ENCODE measurements at places on chromosomes 2 and 18.

DNA sequence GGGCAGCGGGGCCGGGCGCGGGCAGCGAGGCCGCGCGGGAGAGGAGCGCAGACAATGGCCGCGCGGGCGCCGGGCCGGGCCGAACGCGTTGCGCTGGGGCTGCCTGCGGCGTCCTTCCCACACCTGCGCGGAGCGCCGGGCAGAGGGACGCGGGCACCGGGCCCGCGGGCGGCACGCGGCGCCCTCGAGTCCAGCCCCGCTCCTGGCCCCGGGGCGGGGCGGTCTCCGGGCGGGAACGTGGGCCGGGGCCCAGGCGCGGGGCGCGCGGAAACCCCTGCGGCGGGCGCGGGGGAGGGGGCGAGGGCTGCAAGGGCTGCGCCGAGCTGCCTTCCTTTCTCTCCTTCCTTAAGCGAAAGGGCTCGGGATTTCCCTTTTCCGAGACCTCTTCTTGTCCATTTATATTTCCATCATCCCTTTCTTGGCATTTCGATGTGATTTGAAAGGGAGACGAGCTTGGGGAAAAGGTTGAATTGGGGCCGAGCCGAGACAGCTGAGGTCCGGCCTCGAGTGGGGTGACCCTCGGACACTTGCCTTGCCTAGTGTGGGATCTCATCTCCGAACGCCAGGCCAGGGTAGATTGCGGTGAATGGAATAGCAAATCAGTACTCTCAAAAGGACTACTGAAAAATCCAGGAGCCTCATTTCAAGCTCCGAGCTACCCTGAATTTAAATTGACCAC, 676 bp downstream of the KLHL23 start:
- no peak for DNase-seq

GRCh38 chr2:74334931-74335333, 8.3 kb downstream of the SLC4A5 start:
- DNase-seq: peak; percentile 63

- no peak for DNase-seq
Observed at GRCh38 chr2:877747-878146, 72.9 kb upstream of the SNTG2 start.

- DNase-seq: no peak
Observed at GRCh38 chr2:50594233-50594632, 437.7 kb downstream of the NRXN1 start.

GRCh38 chr18:35153609-35154272, 87.1 kb upstream of the ZNF397 start:
- no peak for DNase-seq

GRCh38 chr2:206798000-206798399, 32.6 kb downstream of the FASTKD2 start:
- DNase-seq: no peak

- no peak for DNase-seq
Observed at GRCh38 chr2:133788386-133788785, 220.1 kb upstream of the NCKAP5 start.

All from activated naive CD4-positive, alpha-beta T cell (primary cell).